ENCODE measurements at places on chromosomes 1 and 21.

DNA sequence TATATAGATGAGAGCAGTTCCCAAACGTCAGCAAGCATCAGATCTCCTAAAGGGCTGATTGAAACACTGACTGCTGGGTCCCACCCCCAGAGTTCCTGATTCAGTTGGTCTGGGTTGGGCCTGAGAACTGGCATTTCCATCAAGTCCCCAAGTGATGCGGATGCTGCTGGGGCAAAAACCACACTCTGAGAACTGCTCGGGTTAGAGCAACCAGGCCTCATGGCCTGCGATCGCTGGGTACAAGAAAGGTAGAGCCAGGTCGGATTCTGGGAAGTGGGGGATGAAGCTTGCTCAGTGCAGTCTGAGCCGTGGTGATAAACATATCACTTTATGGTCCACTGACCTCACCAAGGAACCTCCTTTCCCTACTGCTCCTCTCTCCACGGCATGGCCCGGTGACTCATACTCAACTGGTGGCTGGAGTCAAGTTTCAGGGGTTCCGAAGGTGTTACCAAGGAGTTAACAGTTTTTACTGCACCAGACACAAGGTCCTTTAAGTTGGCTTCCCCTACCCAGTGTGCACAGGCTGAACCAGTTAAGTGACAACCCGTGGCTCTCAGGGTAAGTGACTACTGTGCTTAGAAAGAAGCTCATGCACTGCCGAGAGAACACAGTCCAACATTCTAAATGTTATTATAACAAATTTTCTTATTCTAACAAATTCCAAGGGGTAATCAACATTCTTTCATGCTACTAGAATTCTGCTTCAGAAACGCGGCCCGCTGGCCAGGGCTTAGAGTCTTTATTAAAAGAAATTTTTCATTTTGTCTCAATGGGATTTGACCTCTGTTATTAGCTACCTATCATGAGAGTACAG is 153.5 kb downstream of the TGFBR3 start:
- no peak for DNase-seq

GRCh38 chr1:14795589-14795988 is 197.1 kb downstream of the KAZN start:
- no peak for DNase-seq

GRCh38 chr1:57109883-57110282 is 144.1 kb upstream of the C8B start:
- no peak for DNase-seq

GRCh38 chr1:115975569-115976061 is 698 bp upstream of the SLC22A15 start:
- no peak for DNase-seq

DNA sequence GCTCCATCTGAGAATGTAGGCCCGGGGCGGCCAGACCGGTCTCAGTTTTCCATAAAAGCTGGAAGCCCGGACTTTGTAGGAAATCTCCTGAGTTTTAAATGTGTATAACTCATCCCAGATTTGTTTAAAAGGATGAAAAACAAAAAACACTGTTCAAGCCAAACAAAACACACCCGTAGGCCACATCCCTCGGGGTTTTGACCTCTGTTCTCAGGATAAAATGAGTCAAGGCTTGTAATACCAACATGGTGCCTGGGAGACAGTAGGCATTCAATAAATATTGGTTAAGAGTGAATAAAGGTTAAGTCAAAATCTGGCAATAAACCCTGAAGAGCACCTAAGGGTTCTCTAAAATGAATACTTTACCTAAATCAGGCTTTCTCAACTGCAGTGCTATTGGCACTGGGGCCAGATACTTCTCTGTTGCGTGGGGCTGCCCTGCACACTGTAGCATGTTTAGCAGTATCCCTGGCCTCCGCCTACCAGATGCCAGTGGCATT is 55.0 kb downstream of the KAZN start:
- DNase-seq: no peak

GRCh38 chr1:64598100-64598571 is 128.2 kb downstream of the CACHD1 start:
- DNase-seq: no peak

DNA sequence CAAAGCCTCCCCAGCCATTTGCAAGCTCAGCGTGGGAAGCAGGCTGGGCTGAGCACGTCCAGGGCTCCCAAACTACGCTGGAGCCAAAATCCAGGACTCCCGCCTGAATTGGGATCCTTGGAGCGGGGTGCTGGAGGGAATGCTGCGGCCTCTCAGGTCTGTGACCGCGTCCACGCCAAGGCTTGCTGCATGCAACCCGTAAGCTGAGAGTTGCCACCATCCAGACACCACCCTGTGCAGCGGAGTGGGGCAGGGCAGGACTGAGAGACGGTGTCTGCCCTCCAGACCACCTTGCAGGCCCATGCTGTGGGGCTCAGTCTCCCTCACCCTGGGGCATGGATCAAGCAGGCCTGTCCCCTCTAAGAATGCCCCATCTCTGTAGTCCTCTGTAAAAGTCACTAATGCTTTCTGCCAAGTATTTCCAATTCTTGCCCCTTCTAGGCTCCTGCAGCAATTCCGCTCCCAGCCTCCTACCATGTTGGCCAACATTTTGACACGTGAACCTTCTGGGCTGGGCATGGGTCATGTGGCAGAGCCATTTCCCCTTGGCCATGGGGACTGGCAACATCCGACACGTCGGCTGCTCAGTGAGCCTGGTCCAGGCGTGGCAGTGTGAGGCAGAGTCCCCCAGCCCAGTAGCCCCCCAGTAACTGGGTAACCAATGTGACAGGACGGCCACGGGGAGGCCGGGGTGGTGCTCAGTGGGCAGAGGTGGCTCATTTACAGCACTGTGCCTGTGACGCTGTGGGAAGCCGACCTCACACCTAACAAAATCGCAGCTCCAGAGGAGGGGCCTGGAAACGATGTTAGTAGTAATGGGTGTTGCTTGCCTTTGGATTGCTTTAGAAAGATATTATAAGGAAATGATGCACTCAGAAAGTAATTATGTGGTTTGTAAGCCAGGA is 57.9 kb upstream of the PDE9A start:
- DNase-seq: no peak

GRCh38 chr1:228013131-228013934 is 6.5 kb downstream of the WNT3A start:
- DNase-seq: no peak

DNA sequence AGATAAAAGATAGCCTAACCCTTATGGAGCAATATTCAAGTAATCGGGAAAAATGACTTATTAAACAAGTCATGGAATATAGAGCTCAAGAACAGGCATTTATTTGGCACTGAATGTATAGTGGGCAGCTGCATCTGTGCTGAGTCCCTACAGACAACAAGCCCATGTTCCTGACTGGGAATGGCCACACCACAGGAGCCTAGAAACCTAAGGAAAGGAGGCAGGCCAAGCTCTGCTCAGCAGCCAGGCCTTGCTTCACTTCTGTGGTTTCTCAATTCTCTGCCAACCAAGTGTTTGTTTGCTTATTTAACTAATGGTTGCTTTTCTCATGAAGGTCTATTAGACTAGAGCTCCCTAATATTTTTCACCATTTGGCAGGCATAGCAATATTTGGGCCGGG is 21.5 kb downstream of the AK2 start:
- DNase-seq: no peak

- no peak for DNase-seq
Measured at GRCh38 chr21:44047996-44048560, 36.0 kb downstream of the TRAPPC10 start.

GRCh38 chr1:227776331-227776771 is 39.1 kb upstream of the PRSS38 start:
- DNase-seq: no peak

DNA sequence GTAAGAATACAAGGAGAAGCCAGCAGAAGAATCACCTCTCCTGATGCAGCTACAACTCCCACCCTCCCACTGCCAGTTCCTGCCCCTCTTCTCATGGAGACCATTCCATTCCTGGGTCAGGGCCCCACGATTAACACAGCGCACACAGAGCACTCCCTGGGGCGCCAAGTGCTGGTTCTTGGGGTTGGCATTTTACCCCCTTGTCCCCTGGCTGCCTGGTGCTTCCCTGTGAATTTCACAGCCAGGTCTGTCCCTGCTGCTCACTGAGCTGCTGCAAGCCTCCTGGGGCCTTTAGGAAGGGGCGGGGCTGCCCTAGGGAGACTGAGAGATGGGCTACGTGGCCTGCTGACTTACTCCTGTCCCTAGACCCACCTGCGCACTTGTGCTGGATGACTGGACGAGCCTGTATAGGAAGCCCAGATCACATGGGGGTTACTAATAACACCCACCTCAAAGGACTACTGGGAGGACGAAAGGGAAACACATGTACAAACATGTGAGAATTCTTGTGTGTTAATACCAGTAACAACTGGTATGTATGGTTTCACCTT is 4.8 kb downstream of the ZNF672 start:
- no peak for DNase-seq

DNA sequence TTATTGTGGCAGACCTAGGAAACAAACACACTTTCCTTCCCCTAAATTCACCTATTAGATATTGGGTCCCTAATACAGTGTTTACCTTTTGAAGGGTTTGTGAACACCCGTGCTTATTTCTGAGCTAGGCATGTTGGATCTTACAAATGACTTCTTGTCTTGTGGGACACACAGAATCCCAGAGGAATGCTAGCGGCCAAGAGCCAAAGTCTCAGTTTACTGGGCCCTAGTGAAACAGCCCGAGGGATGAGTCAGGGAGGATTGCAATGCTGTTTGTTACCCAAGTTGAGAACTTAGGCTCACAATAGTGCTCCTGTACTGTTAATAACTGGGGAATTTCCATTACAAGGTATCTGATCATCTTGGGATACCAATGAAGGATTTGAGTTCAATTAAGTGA is 100.1 kb upstream of the AKT3 start:
- no peak for DNase-seq

DNA sequence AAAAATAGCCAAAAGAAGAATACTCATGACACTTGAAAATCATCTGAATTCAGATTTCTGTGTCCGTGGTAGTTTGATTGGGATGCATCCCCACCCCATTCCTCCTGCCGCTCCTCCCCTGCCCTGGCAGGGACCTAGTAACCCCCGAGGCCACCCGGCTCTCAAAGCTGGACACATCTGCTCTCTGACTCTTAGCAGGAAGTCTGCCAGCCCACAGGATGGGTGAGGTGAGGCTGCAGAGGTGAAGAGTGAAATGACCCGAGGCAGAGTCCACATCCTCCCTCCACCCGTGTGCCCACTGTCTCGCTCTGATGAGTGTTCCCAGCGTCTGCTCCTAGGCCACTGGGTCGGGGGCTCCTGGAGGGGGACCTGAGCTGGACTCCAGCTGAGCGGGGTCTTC is 308.5 kb upstream of the VAMP3 start:
- DNase-seq: no peak

- no peak for DNase-seq
Measured at GRCh38 chr1:29946057-29946456, 709.7 kb downstream of the PTPRU start.

GRCh38 chr1:10986525-10986890 is 25.9 kb upstream of the TARDBP start:
- DNase-seq: no peak

GRCh38 chr1:116699605-116700004 is 32.1 kb upstream of the IGSF3 start:
- no peak for DNase-seq

- DNase-seq: no peak
Measured at GRCh38 chr1:162674034-162674608, 41.9 kb downstream of the DDR2 start.

GRCh38 chr1:38138498-38139233 is 92.1 kb upstream of the POU3F1 start:
- DNase-seq: no peak

- no peak for DNase-seq
Measured at GRCh38 chr1:173469656-173470055, 7.5 kb upstream of the PRDX6 start.

DNA sequence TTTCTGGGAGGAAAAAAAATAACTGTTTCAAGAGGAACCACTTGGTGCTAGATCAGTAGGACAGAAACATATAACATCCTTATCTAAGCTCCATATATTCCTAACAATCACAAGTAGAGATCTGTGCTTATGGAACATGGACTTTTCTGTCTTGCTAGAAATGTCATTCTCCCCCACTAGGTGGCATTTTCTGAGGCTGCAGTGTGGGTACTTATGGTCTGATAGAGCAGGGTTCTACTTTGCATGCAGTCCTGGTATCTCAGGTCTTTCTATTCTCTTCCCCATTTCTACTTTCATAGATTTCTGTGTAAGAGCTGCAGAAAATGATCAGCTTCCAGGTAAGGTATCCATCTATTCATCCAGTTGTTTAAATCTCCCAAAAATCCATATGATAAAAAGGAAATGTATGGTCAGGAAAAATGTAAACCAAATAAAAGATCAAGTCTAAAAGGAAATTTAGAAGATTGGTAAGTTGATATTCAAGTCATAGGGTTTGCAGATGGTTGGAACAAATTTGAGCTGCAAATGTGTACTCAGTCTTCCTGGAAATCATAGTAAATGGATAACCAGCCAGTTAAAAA is 1.5 kb downstream of the ZNF684 start:
- no peak for DNase-seq

- no peak for DNase-seq
Measured at GRCh38 chr1:53641481-53642214, 97.3 kb downstream of the GLIS1 start.

DNA sequence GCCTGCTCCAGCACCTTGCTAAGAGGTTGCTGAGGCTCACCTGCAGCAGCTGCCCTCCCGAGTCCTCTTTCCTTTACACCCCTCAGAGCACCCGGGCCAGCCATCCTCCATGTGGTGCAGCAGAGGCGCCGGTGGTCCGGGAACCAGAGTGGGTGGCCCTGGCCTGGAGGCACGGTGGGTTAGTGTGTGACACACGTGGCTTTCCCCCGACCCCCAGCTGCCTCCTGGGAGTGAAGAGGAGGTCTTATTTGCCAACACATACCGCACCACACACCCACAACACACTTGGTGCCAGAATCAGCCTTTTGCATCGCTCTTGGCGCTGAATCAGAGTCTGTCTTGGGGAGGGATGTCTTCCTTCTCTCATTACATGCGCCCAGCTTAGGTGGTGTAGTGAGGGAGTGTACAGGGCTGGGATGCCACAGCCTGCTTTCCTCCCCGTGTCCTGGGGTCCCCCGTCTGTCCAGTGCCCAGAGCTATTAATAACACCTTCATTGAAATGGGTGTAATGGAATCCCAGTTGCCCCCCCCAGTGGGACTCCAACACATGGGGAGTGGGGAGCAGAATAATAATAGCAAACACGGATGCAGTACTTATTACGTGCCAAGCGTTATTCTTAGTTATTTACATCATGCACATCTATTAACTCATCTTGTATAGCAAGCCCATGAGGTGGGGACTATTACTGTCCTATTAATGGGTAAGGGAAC is 38.2 kb downstream of the MAPKAPK2 start:
- no peak for DNase-seq
